ENCODE measurements at places on chromosomes 2 and 18.

DNA sequence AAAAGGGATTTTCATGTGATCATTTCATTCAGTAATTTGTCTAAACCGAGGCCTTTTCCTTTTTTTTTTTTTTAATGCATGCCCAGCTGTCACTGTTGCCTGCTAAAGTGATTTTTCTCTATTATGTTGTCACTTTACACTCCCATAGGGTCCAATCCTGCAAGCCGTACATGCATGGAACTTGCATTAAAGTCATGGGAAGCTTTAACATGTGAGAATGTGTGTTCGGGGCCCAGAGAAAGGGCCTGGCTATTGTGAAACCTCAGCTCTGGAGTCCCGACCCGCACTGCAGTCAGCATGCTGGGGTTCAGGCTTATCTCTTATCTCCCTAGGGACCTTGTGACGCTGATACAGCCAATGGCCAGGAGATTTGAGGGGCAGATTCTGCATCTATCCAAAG is 474.6 kb downstream of the SLC4A3 start:
- DNase-seq, result no peak

DNA sequence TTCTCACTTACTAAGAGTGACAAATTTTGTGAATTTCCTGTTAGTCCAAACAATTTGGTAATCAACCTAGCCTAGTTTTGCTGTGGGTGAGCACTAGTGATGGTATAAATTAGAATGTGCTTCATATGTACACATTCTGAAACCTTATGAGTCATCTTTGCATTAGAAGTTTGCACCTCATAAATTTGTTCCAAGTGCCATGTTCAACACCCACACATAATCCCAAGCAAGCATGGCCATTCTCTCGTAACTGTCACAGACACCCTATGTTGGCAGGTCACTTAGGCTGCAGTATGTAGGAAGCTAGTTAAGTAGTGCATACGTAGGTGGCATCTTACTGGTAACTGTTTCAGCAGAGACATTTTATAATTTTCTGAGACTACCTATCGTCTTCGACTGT is 46.9 kb downstream of the NAB1 start:
- DNase-seq, result no peak

DNA sequence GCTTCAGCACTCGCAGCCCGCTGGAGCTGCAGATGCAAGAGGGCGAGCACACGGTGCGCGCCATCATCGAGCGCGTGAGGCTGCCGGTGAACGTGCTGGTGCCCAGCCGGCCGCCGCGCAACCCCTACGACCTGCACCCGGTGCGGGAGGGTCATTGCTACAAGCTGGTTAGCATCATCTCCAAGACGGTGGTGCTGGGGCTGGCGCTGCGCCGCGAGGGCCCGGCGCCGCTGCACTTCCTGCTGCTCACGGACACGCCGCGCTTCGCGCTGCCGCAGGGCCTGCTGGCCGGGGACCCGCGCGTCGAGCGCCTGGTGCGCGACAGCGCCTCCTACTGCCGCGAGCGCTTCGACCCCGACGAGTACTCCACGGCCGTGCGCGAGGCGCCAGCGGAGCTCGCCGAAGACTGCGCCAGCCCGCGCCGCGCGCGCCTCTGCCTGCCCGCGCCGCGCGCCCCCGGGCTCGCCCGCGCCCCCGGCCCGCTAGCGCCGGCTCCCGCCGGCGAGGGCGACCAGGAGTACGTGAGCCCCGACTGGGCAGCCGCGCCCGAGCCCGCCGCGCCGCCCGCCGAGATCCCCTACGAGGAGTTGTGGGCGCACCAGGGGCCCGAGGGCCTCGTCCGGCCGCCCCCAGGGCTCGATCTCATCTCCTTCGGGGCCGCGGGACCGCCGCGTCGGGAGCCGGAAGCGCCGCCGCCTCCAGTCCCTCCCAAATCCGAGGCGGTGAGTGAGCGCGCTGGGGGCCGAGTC is 11.8 kb downstream of the GAREM2 start:
- DNase-seq, result no peak

DNA sequence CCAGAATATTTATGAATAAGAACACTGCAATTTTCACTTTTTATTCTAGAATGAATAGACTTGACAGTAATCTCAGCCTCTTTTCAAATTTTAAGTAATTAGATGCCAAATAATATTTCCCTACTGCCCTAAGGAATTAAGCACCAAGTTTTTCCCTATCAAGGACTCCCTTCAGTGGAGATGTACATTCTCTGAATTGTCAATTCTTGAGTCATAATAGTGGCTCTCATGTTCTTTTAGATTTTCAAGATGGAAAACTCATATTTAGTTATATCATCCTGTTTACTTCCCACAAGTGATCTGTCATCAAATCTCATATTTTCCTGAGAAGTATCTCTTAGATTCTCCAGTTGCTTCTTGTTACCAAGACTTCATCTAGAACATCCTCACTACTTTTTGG is 1248.9 kb upstream of the CHAC2 start:
- DNase-seq, result no peak

DNA sequence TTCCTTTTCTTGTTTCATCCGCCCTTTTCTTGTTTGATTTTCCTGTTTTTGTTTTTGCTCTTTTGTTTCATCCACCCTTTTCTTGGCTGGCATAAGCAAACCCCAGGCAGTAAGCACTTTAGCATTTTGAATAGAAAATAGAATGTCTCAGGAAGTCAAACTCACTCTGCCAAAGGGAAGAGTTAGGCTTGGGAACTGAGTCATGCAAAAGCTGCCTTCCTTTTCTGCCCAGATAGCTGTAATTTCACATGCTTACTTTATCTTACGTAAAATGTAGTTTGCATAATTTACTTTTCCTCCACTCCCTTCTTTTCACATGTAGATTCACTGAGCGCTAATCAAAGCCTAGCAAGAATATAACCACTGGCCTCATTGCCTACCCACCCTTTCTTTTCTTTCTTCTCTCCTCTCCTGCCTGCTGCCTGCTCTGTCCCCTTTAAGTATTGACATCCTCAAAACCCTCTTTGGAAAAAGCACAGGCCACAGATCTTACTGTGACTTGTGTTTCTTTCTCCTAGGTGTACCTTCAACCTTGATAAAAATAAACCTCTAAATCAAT is 48.4 kb downstream of the CNGA3 start:
- DNase-seq, result no peak

GRCh38 chr18:46547520-46547919 is 109.5 kb downstream of the LOXHD1 start:
- no peak for DNase-seq

DNA sequence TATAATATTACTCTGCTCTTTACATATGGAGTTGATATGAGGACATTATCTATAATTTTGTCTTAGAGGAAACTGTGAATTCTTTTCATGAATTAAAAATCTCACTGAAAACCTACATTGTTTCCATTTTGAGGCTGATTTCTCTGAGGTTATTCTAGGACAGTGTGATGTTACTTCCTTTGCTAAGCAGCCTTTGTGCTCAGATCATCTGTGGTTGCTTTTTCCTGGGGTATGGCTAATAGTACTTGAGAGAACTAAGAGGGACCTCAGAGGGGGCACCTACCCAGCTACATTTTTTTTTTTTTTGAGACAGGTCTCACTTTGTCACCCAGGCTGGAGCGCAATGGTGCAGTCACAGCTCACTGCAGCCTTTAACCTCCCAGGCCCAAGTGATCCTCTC is 8.7 kb upstream of the MPP4 start:
- DNase-seq, result no peak

- DNase-seq, result no peak
Measured at GRCh38 chr2:143603035-143603655, 473.9 kb downstream of the ARHGAP15 start.

GRCh38 chr18:78765637-78766281 is 213.9 kb upstream of the SALL3 start:
- no peak for DNase-seq

DNA sequence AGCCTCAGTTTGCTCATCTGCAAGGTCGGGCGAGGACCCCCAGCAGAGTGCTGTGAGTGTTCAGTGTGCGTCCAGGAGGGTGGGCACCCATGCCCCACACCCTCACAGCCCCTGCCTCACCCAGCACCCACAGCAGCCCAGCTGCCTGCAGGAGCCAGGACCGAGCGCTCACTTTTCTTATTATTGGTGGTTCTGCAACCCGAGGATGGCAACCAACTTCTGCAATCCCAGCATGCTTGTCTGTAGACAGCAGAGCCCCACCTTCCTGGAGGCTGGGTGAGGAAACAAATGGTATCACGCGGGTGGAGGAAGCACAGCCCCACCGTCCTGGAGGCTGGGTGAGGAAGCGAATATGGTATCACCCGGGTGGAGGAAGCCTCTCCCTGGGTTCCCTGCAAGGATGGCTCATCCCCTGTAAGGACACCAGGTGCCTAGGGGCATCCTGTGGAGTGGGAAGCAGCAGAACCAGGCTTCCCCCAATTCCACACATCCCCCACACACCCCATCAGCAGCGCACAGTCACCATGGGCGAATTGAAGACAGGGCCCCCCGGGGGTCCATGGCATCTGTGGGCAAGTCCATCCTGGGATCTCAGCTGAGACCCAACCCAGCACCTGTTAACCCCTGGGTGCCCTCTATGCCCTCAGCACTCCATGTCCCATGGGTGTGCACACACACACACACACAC is 220.5 kb upstream of the RAB6C start:
- peak; percentile 50 for DNase-seq

- DNase-seq, result no peak
Measured at GRCh38 chr2:238722883-238723282, 125.0 kb upstream of the TWIST2 start.

DNA sequence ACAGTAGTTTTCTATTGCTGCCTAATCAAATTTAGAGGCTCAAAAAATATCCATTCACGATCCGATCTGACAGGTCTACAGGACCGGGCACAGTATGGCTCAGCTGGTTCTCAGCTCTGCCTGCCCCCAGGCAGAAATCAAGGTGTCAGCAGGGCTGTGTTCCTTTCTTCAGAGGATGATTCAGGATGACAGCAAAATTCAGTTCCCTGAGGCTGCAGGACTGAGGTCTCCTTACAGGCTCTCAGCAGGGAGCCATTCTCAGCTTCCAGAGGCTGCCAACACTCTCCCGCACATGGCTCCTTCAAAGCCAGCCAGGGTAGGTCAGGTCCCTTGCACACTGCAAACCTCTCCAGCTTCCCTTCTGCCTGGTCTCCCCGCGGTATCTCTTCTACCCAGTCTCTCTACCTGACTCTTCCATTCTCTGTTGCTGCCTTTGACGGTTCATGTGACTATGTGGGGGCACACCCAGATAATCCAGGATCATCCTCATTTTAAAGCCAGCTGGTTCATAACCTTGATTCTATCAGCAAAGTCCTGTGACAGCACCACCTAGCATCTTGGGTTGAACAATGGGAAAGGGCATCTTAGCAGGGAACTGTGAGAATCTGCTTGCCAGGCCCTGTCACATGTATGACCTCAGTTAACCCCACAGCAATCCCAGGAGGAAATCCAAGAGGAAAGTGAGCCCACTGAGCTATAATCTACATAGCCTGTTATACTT is 50.4 kb downstream of the UXS1 start:
- DNase-seq, result no peak

DNA sequence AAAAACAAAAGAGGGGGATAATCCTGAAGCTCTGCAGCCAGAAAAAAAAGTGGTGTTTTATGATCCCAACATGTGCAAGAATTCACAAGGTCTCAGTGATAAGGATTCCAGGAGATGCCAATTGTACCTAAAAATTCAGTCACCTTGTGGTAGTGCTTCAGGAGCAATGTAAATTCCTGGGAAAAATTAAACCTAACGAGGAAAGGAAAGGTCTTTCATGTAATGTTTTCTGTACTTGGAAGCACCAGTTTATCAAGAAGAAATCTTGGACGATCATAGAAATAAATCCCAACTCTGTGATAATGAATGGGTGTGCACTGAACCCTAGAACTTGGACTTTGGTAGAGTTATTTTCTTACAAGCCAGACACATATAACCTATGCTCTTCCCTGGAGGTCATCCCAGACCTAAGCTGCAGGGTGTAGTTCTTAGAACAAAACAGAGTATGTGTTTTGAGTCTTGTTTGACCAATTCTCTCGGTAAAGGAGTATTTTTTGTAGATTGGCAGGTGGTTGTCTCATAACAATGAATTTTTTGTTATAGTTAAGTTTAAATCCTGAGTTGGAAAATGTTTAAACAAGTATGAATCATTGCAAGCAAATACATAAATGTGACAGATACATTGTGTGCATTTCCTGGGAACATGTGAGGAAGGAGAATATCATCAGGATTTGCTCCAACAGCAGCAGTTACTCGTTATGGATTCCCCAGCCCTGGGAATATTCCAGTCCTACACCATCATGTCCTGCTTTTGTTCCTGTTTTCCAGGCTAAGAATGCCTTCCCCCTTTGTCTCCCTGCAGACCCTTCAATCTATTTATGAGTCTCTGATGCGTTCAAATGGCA is 224.6 kb downstream of the NAPG start:
- no peak for DNase-seq

- DNase-seq, result no peak
Measured at GRCh38 chr2:79835911-79836310, 323.1 kb downstream of the CTNNA2 start.
